Activated CD4-positive, alpha-beta memory T cell treated with anti-CD3 and anti-CD28 coated beads, Interleukin-2, amount 10 ng/mL, durations not matched to agents 7 days and 5 days (primary cell): ENCODE measurements at places on chromosomes 7 and 10. TPM values are rescaled to one million over a fixed set of nuclear protein-coding genes. Genes with fewer than 3 reads are reported as not detected.

The NFE2L3 gene
- total RNA-seq, result 24.0 TPM

- H3K36me3 ChIP-seq, result no peaks in the 10 kb centered on the region
- no peaks in the 10 kb centered on the region for H3K27me3 ChIP-seq
Observed at GRCh38 chr7:27936768-27937102, 196.8 kb downstream of the TAX1BP1 start.

The LRRD1 gene
- total RNA-seq, result not detected

- peaks cover 7% of the 10 kb centered on the region for H3K36me3 ChIP-seq
- no peak overlapping the region for H3K4me3 ChIP-seq
- no peak for DNase-seq
- no peaks in the 10 kb centered on the region for H3K27me3 ChIP-seq
- H3K27ac ChIP-seq, result no peak overlapping the region
Observed at GRCh38 chr10:102627291-102627735, 17.0 kb upstream of the TRIM8 start.

- H3K36me3 ChIP-seq, result no peaks in the 10 kb centered on the region
- no peak overlapping the region for H3K27ac ChIP-seq
- H3K4me1 ChIP-seq, result no peaks in the 10 kb centered on the region
- H3K4me3 ChIP-seq, result no peak overlapping the region
- peaks cover 2% of the 10 kb centered on the region for H3K27me3 ChIP-seq
Observed at GRCh38 chr7:103821092-103821491, 168.4 kb downstream of the RELN start.

The CARD11 gene
- total RNA-seq, result 163 TPM

DNA sequence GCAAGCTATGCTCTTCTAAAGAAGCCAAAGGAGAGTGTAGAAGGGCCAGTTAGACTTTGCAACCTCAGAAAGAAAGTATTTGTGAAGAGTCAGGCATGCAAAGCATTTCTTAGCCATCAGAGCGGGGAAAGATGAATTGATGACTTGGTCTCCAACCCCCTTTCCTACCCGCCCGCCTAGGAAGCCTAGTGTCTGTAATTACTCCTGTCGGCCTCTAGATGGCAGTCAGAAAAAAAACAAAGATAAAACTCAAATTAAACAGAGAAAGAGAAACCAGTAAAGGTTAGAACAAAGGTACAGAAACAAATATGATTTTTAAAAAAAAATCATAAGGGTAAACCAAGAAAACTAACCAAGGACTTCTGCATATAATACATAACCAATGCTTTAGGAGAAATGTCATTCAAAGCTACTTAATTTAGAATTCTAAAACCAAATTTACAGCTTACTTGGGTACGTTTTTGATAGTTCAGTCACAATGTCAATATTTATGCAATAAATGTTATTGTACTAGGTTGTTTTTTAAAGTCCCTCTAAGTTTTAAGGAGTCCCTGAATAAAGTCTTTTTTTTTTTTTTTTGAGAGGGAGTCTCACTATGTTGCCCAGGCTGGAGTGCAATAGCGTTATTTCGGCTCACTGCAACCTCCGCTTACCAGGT, 97.6 kb downstream of the LYZL1 start:
- H3K4me3 ChIP-seq, result no peak overlapping the region
- H3K4me1 ChIP-seq, result peaks cover 8% of the 10 kb centered on the region
- H3K36me3 ChIP-seq, result no peaks in the 10 kb centered on the region
- no peak for DNase-seq
- peaks cover 9% of the 10 kb centered on the region for H3K27me3 ChIP-seq

DNA sequence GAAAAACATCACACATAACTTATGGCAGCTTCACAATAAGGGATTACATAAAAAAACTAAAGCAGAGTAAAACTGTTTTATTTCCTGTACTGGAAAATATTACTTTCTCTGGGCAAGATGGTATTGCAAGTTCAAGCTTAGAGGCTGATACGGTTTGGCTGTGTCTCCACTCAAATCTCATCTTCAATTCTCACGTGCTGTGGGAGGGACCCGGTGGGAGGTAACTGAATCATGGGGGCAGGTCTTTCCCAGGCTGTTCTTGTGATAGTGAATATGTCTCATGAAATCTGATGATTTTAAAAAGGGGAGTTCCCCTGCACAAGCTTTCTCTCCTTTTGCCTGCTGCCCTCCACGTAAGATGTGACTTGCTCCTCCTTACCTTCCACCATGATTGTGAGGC, 5.1 kb upstream of the LRRC27 start:
- peaks cover 74% of the 10 kb centered on the region for H3K36me3 ChIP-seq
- no peak overlapping the region for H3K4me3 ChIP-seq
- H3K4me1 ChIP-seq, result peaks cover 55% of the 10 kb centered on the region
- no peak for DNase-seq
- peaks cover under 1% of the 10 kb centered on the region for H3K27me3 ChIP-seq
- no peak overlapping the region for H3K27ac ChIP-seq

The PNLIP gene
- total RNA-seq, result not detected

The LIPM gene
- total RNA-seq, result not detected

The CPA1 gene
- not detected for total RNA-seq

GRCh38 chr7:133539016-133539415, 286.1 kb downstream of the EXOC4 start:
- H3K4me1 ChIP-seq, result no peaks in the 10 kb centered on the region
- H3K27me3 ChIP-seq, result no peaks in the 10 kb centered on the region
- H3K4me3 ChIP-seq, result no peak overlapping the region
- DNase-seq, result no peak
- H3K27ac ChIP-seq, result no peak overlapping the region
- peaks cover 3% of the 10 kb centered on the region for H3K36me3 ChIP-seq

The LRIT1 gene
- not detected for total RNA-seq

DNA sequence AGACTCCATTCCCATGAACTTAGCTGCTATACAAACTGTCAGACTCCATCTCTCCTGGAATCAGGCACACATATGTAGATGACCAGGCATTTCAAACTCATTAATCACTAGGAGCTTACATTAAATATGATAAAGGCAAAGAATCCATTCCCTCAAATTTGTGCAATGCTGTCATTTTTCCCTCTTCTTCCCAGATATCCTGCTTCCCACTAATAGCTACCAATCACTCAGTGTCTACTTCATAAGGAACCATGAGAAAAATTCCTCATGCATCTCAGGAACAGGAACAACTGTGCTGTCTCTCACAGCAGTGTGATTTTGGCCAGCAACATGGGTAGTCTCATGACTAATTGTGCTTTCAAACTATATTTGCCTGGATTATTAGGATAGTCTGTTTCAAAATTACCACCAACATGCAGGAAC, 133.9 kb downstream of the DKK1 start:
- H3K4me3 ChIP-seq, result no peak overlapping the region
- H3K27ac ChIP-seq, result no peak overlapping the region
- DNase-seq, result no peak
- no peaks in the 10 kb centered on the region for H3K36me3 ChIP-seq
- no peaks in the 10 kb centered on the region for H3K27me3 ChIP-seq
- no peaks in the 10 kb centered on the region for H3K4me1 ChIP-seq

DNA sequence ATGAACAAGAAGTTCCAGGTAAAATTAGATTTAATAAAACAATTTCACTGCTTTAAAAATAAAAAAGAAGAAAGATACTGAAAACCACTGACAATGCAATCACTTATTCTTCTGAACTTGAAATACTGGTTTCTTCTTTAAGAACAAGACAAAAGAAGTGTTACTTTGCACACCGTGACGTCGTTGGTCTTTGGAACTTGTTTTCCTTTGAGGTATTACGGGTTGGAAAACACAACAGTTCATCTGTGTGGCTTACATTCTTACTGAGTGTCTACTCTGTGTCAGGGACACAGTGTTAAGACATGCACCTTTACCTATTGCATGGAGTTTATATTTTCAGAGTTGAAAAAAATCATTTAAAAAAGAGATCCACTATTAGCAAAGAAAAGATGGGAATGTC, 41.3 kb upstream of the UCN3 start:
- H3K36me3 ChIP-seq, result peaks cover 3% of the 10 kb centered on the region
- no peak overlapping the region for H3K27ac ChIP-seq
- no peak overlapping the region for H3K4me3 ChIP-seq
- no peaks in the 10 kb centered on the region for H3K27me3 ChIP-seq
- DNase-seq, result no peak
- H3K4me1 ChIP-seq, result peaks cover 9% of the 10 kb centered on the region

DNA sequence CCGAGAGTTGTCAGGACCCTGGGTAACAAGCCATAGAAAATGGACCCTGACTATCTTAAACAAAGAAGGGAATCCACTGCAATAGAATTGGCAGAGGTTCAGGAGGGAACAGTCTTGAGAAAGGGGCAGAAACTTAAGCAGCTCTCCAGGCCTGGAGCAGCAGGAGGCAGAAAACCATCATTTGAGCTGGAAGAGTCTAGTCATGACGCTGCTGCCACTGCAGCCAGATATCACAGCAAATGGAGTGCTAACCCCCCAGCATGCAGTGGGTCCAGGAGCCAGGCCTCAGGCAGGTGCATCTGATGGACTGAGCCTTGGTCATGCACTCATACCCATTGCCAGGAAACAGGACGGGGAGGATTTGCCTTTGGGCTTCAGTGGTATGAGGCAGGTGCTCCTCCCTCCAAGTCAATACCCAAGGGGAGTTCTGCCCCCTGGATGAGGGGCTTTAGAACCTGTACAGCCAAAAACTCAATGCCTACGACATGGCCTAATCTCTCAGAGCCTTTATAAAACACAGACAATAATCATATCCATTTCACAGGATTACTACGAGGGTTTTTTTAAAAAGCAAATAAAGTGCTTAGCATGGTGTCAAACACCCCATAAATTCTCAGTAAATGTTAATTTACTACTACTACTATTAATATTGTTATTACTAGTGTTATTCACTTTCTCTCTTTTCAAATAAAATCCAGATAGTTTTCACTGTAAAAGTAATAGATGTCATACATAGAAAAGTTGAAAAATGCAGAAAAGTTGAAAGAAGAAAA, 30.7 kb downstream of the DUSP5 start:
- no peak overlapping the region for H3K4me3 ChIP-seq
- DNase-seq, result peak; percentile 17
- H3K4me1 ChIP-seq, result peaks cover 66% of the 10 kb centered on the region
- peaks cover 14% of the 10 kb centered on the region for H3K36me3 ChIP-seq
- H3K27me3 ChIP-seq, result no peaks in the 10 kb centered on the region

- H3K27me3 ChIP-seq, result no peaks in the 10 kb centered on the region
- no peaks in the 10 kb centered on the region for H3K4me1 ChIP-seq
Observed at GRCh38 chr7:155057076-155057475, 13.0 kb upstream of the HTR5A start.

The NAT16 gene
- total RNA-seq, result not detected

The ABCA13 gene
- not detected for total RNA-seq

GRCh38 chr7:143735962-143736361, 21.5 kb downstream of the CTAGE6 start:
- H3K27me3 ChIP-seq, result no peaks in the 10 kb centered on the region
- H3K27ac ChIP-seq, result no peak overlapping the region
- DNase-seq, result no peak
- H3K4me3 ChIP-seq, result no peak overlapping the region

DNA sequence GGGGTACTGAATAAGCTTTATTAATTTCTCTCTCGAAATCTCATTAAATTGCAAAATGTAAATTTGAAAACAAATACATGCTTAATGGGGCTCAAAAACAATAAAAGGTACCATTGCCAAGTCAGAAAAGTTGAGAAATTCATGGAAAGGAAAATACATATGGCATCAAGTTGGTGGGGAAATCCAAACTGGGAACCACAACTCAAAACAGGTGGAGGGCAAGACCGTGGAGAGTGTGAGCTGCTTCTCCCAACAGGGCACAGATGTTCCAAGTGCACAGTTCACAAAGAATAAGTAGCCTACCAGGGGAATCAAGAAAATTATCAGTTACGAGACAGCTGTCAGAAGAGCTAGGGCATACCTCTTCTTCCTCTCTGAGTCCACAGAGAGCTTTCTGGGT, 26.6 kb downstream of the MKX start:
- H3K4me3 ChIP-seq, result no peak overlapping the region
- DNase-seq, result no peak
- H3K4me1 ChIP-seq, result no peaks in the 10 kb centered on the region

DNA sequence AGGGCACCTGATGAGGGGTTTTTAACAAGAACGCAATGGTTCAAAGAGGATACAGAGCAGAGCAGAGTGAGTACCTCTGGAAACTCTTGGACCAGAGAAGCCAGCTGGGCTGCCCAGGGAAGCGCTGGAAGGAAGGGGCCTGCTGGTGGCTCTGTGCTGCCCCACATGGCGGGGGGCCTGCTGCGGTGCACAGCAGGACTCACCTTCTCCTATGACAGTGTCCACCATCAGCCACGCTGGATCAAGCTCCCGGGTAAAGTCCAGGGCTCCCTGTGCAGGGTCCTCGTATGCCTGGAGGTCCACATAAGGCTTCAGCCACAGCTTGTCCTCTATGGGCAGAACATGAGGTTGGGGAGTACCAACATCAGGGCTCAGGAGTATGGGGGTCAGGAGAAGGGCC, 12.5 kb downstream of the EPHA1 start:
- H3K4me3 ChIP-seq, result no peak overlapping the region
- no peak overlapping the region for H3K27ac ChIP-seq
- peaks cover 16% of the 10 kb centered on the region for H3K36me3 ChIP-seq
- H3K4me1 ChIP-seq, result peaks cover 9% of the 10 kb centered on the region

- DNase-seq, result no peak
- H3K27me3 ChIP-seq, result peaks cover 11% of the 10 kb centered on the region
- no peak overlapping the region for H3K27ac ChIP-seq
- H3K36me3 ChIP-seq, result no peaks in the 10 kb centered on the region
Observed at GRCh38 chr10:80015911-80016830, 62.3 kb upstream of the TMEM254 start.

- H3K36me3 ChIP-seq, result peaks cover 4% of the 10 kb centered on the region
- H3K4me3 ChIP-seq, result no peak overlapping the region
Observed at GRCh38 chr10:49541762-49542161, 2.8 kb upstream of the ERCC6 start.

The AGBL3 gene
- total RNA-seq, result 3.4 TPM

DNA sequence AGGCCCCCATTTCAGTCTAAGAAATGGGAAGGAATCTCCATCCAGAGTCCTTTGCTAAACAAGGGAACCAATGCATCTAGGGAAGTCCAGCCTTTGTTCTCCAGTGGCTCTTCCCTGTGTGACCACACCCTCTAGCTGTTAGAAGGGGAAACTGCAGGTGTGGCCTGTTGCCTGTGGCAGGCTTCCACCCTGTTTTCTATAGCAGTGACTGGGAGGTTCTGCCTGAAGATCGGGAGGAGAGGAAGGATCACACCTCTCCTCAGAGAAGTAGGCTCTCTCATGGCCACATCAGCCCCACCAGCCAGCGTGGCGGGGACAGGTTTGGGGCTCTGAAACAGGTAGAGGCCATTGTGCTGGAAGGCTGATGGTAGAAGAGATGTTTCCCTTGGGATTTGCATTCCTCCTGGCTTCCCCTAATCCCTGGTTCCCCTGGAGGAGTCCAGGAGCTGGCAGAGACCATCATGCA, 47.7 kb upstream of the TRIM8 start:
- H3K4me1 ChIP-seq, result no peaks in the 10 kb centered on the region
- DNase-seq, result peak; percentile 30
- H3K4me3 ChIP-seq, result no peak overlapping the region
- no peak overlapping the region for H3K27ac ChIP-seq

The ADRB1 gene
- total RNA-seq, result 0.20 TPM

The SHH gene
- total RNA-seq, result not detected

The NUTM2B gene
- total RNA-seq, result 1.6 TPM

GRCh38 chr7:114645451-114645850, 230.8 kb downstream of the FOXP2 start:
- H3K4me3 ChIP-seq, result no peak overlapping the region
- H3K36me3 ChIP-seq, result no peaks in the 10 kb centered on the region
- no peak overlapping the region for H3K27ac ChIP-seq
- DNase-seq, result no peak
- H3K27me3 ChIP-seq, result peaks cover 2% of the 10 kb centered on the region
